Body of pancreas (tissue), 4 donors: ENCODE measurements at places on chromosomes 6 and 20. TPM values are rescaled to one million over a fixed set of nuclear protein-coding genes. Genes with fewer than 3 reads are reported as not detected.

DNA sequence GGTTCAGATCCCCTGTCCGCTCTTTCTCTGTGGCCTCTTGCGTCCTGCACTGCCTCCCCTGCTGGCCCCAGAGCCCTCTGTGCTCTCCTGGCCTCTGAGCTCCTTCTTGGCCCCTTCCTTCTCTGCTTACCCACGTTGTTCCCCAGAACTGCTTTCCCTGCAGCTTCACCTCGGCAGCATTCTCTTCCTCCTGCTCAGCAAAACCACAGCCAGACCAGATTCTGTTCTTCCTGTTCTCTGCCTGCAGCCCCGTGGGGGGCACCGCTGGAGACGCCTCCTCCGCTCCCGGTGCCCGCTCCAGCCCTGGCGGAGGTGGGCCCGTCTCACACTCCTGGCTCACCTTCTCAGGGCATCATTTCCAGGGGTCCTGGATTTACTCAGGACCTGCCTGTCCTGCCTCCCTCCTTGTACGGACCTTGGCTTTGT lies 59.7 kb downstream of the TCP11 start:
- no peak overlapping the region for H3K4me3 ChIP-seq
- no peak for DNase-seq
- H3K4me1 ChIP-seq = no peaks in the 10 kb centered on the region
- H3K36me3 ChIP-seq = no peaks in the 10 kb centered on the region

GRCh38 chr6:100838011-100838410 lies 43.1 kb downstream of the ASCC3 start:
- H3K27me3 ChIP-seq = no peaks in the 10 kb centered on the region
- no peaks in the 10 kb centered on the region for H3K4me1 ChIP-seq
- no peak overlapping the region for H3K4me3 ChIP-seq
- DNase-seq = no peak

- H3K27me3 ChIP-seq = no peaks in the 10 kb centered on the region
- no peak for DNase-seq
- H3K36me3 ChIP-seq = no peaks in the 10 kb centered on the region
- H3K4me1 ChIP-seq = peaks cover 74% of the 10 kb centered on the region
Measured at GRCh38 chr6:136771306-136771705, 21.0 kb downstream of the MAP3K5 start.

GRCh38 chr6:25295651-25296050 lies 16.5 kb downstream of the CARMIL1 start:
- no peaks in the 10 kb centered on the region for H3K36me3 ChIP-seq
- H3K27ac ChIP-seq = no peak overlapping the region
- no peak overlapping the region for H3K4me3 ChIP-seq
- H3K27me3 ChIP-seq = no peaks in the 10 kb centered on the region
- DNase-seq = no peak

- H3K4me3 ChIP-seq = no peak overlapping the region
- no peaks in the 10 kb centered on the region for H3K36me3 ChIP-seq
- no peaks in the 10 kb centered on the region for H3K4me1 ChIP-seq
- H3K27ac ChIP-seq = no peak overlapping the region
Measured at GRCh38 chr6:139812939-139813338, 438.5 kb upstream of the CITED2 start.

Gene LY6G6C
- not detected for total RNA-seq

DNA sequence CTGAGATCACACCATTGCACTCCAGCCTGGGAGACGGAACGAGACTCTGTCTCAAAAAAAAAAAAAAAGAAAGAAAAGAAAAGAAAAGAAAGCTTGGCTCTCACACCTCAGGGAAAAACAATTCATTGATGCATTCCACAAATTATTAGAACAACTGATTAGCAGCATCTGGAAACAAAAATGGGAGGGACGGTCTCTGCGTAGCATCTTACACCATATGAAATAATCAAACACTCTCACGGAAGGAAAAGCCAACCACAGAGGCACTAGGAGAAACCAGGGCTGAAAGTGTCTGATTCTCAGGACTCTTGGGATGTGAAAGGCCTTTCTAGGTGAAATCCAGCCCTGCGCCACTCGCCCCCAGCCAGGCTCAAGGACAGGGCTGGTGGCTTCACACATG lies 2.3 kb upstream of the HELZ2 start:
- peaks cover 20% of the 10 kb centered on the region for H3K4me1 ChIP-seq
- no peaks in the 10 kb centered on the region for H3K27me3 ChIP-seq
- no peak overlapping the region for H3K4me3 ChIP-seq
- H3K36me3 ChIP-seq = no peaks in the 10 kb centered on the region

GRCh38 chr6:84774985-84775284 lies 10.5 kb upstream of the TBX18 start:
- H3K27ac ChIP-seq = no peak overlapping the region
- H3K27me3 ChIP-seq = peaks cover 59% of the 10 kb centered on the region
- no peak overlapping the region for H3K4me3 ChIP-seq
- DNase-seq = no peak
- no peaks in the 10 kb centered on the region for H3K36me3 ChIP-seq

DNA sequence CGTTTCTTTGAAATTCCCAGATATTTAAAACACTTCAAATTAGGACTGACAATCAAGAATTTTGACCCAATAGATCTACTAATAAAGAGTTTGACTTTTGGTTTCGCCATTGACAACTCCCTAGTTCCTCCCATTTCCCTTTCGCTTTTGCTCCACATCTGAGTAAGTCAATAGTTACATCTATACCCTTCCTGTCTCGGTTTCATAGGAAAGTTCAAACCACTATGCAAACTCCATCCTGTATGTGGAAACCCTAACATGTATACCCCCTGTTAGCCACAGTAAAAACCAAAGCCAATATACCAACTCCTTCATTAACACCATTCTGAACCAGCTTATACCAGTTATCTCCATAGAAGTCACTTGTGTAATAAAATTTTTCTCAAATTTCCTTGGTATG lies 311.1 kb downstream of the MMUT start:
- H3K27me3 ChIP-seq = no peaks in the 10 kb centered on the region
- H3K4me3 ChIP-seq = no peak overlapping the region
- no peaks in the 10 kb centered on the region for H3K36me3 ChIP-seq
- H3K27ac ChIP-seq = no peak overlapping the region
- no peak for DNase-seq

Gene CFB
- total RNA-seq = 21.0 TPM
